Fibroblast of skin of back (primary cell): ENCODE measurements at places on chromosomes 3 and 15.

DNA sequence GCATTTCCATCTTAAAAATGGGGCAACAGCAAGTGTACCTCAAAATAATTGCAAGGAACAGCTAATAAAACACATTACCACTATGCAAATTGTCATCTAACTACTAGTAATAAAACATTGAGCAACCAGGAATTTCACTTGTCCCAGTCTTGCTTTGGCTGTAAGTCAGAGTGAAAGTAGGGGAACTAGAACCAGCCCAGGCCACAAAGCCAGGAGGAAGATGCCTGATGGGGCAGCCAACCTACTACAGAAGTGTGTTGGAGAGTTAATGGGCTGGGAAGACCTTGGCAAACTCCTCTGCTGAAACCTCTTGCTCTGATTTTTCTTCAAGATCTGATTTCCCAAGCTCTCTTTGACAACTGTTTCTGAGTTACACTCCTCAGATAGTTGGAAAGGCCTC is 40.2 kb upstream of the LPP start:
- DNase-seq: no peak

DNA sequence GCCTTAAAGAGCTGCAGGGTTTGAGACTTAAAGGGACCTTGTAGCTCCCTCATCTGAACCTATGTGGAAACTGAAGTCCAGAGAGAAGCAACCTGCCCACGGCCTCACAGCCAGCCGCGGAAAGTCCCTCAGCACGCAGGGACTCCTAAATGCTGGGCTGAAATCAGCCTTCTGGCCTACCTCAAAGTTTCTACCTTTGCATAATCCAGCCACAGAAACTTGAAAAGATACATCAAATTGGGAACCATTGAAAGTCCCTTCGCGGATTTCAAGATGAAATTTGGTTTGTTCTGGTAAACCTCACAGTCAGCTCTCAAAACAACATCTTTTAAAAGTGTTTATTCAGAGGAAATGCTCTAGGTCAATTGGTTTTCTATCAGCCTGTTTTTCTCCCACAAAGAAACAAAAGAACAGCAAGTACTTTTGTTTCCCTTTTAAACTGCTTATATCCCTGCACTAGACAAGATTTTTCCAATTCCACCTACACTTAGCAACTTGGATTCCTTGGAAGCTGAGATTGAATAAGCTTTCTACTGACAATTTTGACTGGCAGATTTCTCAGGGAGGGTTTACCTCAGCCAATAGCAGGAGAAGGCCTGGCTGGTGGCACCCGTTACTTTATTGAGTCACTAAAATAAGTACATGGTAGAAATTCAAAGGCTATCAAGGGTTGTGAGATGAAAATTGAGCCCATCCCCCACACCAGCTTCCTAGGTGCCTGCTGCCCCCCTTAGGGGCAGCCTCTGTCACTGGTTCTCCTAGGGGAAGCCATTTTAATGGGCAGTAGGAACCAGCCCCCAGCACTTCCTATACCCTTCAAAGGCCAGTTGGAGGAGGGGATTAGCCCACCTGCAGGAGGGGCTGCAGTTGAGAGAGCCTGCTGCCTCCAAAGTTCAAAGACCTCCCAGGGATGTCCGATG is 171.2 kb downstream of the ADAMTS17 start:
- no peak for DNase-seq

DNA sequence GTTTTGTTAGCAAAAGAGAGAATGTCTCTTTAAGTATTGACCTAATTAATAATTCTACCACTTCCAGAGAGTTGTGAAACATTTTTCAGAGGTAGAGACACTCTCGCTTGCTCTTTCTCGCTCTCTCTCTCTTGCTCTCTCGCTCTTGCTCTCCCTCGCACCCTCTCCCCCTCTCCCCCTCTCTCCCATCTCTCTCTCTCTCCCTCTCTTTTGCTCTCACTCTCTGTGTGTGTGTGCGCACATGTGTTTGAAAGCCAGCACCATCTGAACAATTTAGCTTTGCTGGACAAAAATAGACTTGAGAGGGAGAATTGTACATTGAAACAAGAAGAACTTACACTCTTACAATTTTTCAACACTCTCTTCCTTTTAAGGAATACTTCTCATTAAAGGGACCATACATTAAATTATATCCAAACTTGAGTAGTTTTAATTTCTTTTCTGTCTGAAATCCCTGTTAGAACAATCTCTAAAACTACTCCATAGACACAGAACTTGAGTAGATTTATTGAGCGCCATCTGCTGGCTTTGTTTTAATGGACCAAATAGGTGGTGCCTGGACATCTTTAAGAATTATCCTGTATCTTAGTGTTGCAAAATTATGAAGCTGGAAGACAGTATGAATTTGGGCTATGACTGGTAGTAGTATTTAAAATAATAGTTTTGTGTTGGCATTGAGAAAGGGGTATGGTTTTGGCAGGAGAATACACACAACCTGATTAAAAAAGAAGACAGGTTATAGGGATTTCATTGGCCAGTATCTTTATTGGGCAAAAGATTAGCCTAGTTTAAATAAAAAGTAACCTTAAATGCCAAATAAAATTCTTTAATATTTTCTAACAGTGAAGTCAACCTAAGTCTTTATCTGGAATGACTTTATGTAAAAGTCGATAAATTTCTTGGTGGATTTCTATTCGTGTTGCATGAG is 124.6 kb downstream of the AKAP13 start:
- peak; percentile 66 for DNase-seq

DNA sequence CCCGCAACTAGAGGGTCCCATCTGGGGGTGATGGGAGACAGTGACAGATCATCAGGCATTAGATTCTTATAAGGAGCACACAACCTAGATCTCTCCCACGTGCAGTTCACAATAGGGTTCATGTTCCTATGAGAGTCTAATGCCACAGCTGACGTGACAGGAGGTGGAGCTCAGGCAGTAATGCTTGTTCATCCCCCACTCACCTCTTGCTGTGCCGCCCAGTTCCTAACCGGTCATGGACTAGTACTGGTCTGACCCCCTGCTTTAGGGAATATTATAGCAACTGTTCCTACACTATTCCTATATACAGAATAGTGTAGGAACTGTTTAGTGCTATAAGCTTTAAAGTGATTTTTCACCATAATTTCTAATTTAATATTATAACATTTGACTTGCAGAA is 128.1 kb upstream of the AZI2 start:
- DNase-seq: no peak

GRCh38 chr3:22685597-22685996 is 517.5 kb upstream of the UBE2E2 start:
- peak; percentile 1 for DNase-seq

DNA sequence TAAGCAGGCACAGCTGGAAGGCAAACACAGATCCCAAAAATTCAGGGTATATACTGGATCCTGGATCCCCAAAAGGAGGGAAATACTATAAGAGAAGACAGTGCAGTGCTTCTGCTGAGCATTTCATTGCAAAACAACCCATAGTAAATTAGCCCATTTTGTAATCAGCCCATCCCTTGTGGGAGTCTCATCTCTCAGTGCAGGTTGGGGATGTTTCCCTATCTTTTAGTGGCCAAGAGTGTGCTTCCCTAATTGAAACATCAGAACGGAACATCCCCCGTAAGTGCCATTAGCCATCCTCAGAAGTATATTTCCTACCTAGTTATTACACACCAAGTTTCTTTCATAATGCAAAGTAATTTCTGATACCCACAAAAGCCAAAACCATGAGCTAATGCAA is 11.2 kb upstream of the MTMR14 start:
- DNase-seq: no peak
